ENCODE measurements at places on chromosomes 2 and 18.

DNA sequence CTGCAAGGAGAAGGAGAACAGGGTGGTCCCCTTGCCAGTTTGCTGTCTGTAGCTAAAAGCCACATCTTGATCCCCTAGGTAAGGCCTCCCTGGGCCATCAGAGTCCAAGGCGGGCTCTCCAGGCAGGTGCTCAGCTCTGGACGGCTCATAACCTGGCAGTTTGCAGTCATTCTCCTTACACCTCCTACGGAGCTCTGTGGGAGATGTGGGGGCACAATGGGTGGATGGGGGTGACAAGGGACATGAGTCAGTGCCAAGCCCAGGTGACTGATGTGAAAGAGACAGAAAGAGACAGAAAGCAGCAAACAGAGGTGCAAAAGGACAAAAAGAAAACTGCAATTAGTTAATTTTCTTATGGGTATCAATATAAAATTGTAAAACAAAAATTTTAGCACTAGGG is 120.6 kb upstream of the ZBTB14 start:
- no peak for DNase-seq

- DNase-seq: no peak
Observed at GRCh38 chr2:191415858-191416257, 170.7 kb downstream of the MYO1B start.

GRCh38 chr2:193315428-193316091 is 1120.8 kb upstream of the TMEFF2 start:
- no peak for DNase-seq

GRCh38 chr18:25166113-25166512 is 185.9 kb downstream of the ZNF521 start:
- DNase-seq: no peak

GRCh38 chr2:196183172-196183473 is 11.7 kb upstream of the STK17B start:
- no peak for DNase-seq

DNA sequence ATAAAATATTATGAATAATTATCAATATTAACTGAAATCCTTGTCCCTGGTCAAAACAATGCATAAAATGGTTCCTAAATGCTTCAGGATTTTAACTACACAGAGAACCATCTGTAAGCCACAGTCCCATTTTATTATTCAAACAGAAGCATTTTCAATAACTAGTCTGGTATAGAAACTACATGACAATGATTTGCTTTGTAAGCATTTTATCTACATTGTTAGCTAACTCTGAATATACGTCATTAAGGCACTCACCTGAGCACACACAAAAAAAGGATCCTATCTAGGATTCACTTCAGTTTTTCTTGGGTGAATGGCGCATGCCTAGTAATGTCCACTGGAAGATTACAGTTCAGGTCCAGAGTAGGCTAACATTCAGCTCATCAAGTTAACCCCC is 22.8 kb downstream of the EPB41L3 start:
- no peak for DNase-seq

DNA sequence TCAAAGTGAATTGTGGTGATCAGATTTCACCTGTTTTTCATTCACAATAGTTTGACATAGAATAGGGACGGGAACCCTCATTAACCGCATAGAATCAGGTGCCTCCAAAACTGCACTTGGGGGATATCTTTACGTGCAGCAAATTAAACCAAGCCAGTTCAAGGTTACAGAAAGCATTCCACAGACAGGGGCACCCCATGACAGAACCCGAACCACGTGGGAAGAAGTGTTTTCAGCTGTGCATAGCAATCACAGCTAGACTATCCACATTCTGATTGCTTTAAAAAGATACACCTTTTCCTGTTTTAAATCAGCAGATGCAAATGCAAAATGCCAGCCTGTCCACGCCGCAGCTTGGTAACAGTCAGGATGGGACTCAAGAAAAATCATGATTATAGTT is 205.8 kb downstream of the ANAPC1 start:
- DNase-seq: no peak
